ENCODE measurements at places on chromosomes 16 and 17.

DNA sequence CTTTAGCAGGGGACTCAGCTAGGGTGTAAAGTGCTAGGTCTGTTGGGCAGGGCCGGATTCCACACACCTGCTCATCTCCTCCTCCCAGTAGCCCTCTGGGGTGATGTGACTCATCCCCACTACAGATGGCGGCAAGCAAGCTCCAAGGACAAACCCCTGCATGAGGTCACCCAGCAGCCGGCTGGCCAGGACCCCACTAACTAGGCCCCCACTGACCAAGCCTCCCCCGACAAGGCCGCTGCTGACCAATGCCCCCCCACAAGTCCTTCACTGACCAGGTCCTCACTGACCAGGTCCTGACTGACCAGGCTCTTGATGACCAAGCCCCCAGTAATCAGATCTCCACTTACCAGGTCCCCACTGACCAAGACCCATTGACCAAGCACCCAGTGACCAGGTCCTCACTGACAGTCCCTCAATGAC is 36.7 kb downstream of the TNFRSF13B start:
- no peaks in the 10 kb centered on the region for H3K27me3 ChIP-seq
- no peaks in the 10 kb centered on the region for H3K4me1 ChIP-seq
- DNase-seq: no peak
- H3K36me3 ChIP-seq: no peaks in the 10 kb centered on the region

- peaks cover 24% of the 10 kb centered on the region for H3K4me1 ChIP-seq
- no peaks in the 10 kb centered on the region for H3K27me3 ChIP-seq
- H3K27ac ChIP-seq: peak overlapping the region; percentile 97
- H3K36me3 ChIP-seq: peaks cover 34% of the 10 kb centered on the region
- DNase-seq: no peak
Observed at GRCh38 chr17:65057531-65058090, 1.1 kb upstream of the GNA13 start.

- no peak overlapping the region for H3K4me3 ChIP-seq
- no peak for DNase-seq
- H3K27ac ChIP-seq: no peak overlapping the region
- no peaks in the 10 kb centered on the region for H3K27me3 ChIP-seq
- peaks cover 25% of the 10 kb centered on the region for H3K4me1 ChIP-seq
Observed at GRCh38 chr17:76673729-76674128, 30.2 kb upstream of the ST6GALNAC1 start.

DNA sequence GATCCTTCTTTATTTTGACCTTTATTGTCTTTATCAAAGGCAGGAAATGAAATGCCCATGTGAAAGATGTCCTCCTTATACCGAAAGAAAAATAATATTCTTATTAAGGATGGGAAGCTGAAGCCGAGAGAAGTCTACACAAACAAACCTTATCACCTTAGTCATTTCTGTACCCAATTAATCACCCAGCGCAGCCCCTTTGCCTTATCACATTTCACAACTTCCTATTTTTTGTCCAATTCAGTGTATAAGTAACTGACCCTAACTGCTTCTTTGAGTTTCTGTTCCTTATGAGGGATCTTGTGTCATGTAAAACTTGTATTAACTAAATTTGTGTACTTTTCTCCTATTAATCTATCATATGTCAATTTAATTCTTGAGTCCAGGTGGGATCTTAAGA is 16.4 kb upstream of the CCL23 start:
- DNase-seq: no peak
- no peaks in the 10 kb centered on the region for H3K4me1 ChIP-seq
- no peaks in the 10 kb centered on the region for H3K36me3 ChIP-seq
- no peak overlapping the region for H3K27ac ChIP-seq

DNA sequence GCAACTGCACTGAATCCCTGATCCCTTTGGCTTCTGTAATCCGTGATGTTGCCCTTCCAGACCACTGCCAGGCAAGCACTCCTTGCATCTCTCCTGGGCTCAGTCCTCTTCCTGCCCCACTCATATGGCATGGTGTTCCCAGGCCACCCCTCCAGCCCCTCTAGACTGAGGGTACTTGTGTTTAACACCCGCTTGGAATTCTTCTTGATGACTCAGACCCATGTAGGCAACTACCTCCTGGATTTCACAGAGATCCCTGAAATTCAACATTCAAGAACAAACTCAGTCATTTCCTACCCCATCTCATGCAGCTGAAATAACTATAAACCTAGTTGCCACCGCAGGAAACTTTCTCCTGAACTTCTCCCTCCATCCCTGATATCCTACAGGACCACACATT is 541.9 kb upstream of the CDH11 start:
- H3K4me1 ChIP-seq: no peaks in the 10 kb centered on the region
- H3K27ac ChIP-seq: no peak overlapping the region
- DNase-seq: no peak

GRCh38 chr16:48408688-48409087 is 23.5 kb upstream of the SIAH1 start:
- H3K36me3 ChIP-seq: no peaks in the 10 kb centered on the region
- H3K27ac ChIP-seq: no peak overlapping the region
- no peak for DNase-seq
- peaks cover 4% of the 10 kb centered on the region for H3K4me1 ChIP-seq

DNA sequence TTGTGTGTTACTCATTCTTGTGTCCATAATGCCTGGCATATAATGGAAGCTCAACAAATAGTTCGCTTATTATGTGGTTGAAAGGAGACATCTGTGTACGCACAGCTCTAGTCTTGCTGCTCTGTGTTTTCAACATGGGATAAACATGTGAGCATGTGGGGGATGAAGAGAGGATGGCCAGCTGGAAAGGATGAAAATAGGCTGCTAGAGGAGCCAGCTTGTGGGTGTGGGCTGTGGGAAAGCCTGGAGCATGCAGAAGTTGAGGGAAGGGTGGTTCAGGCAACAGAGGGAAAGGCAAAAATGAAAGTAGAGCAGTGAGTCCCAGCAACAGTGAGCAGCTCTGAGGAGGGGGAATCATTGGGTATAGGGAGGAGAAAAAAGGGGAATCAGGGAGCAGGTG is 324.6 kb upstream of the CDH11 start:
- no peak for DNase-seq
- H3K4me1 ChIP-seq: no peaks in the 10 kb centered on the region
- no peaks in the 10 kb centered on the region for H3K27me3 ChIP-seq
- H3K27ac ChIP-seq: no peak overlapping the region

DNA sequence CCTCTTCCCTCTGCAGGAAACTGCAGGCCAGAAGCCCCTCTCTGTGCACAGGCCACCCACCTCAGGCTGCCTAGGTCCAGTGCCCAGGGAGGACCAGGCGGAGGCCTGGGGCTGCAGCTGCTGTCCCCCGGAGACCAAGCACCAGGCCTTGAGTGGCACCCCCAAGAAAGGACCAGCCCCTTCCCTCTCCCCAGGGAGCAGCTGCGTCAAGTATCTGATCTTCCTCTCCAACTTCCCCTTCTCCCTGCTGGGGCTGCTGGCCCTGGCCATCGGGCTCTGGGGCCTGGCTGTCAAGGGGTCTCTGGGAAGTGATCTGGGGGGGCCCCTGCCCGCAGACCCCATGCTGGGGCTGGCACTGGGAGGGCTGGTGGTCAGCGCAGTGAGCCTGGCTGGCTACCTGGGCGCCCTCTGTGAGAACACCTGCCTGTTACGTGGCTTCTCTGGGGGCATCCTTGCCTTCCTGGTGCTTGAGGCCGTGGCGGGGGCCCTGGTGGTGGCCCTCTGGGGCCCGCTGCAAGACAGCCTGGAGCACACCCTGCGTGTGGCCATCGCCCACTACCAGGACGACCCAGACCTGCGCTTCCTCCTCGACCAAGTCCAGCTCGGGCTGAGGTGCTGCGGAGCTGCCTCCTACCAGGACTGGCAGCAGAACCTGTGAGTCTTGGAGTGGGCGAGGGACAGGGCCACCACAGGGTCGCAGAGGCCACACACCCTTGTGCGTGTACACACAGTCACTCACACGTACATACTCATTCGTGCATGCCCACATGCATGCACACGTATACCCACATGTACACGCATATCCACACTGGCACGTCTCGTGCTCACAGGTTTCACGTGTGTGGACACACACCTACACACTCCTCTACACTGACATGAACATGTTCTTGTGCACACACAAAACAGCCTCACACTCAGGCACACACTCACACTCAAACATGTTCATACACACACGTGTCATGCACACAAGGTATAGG is 8.3 kb downstream of the TSPAN10 start:
- H3K27ac ChIP-seq: no peak overlapping the region
- H3K27me3 ChIP-seq: peaks cover 10% of the 10 kb centered on the region
- no peak for DNase-seq
- H3K4me1 ChIP-seq: no peaks in the 10 kb centered on the region
- H3K36me3 ChIP-seq: no peaks in the 10 kb centered on the region
- no peak overlapping the region for H3K4me3 ChIP-seq

- peaks cover 37% of the 10 kb centered on the region for H3K4me1 ChIP-seq
- no peaks in the 10 kb centered on the region for H3K27me3 ChIP-seq
- H3K36me3 ChIP-seq: no peaks in the 10 kb centered on the region
- DNase-seq: peak; percentile 46
Observed at GRCh38 chr17:50163843-50164696, 1.7 kb upstream of the SGCA start.

Data from activated CD4-positive, alpha-beta T cell treated with anti-CD3 and anti-CD28 coated beads for 36 hours (primary cell).